ENCODE measurements at places on chromosomes 6 and 20.

- DNase-seq, result no peak
Measured at GRCh38 chr6:139494376-139494990, 120.0 kb upstream of the CITED2 start.

- DNase-seq, result no peak
Measured at GRCh38 chr6:16868968-16869367, 107.7 kb upstream of the ATXN1 start.

DNA sequence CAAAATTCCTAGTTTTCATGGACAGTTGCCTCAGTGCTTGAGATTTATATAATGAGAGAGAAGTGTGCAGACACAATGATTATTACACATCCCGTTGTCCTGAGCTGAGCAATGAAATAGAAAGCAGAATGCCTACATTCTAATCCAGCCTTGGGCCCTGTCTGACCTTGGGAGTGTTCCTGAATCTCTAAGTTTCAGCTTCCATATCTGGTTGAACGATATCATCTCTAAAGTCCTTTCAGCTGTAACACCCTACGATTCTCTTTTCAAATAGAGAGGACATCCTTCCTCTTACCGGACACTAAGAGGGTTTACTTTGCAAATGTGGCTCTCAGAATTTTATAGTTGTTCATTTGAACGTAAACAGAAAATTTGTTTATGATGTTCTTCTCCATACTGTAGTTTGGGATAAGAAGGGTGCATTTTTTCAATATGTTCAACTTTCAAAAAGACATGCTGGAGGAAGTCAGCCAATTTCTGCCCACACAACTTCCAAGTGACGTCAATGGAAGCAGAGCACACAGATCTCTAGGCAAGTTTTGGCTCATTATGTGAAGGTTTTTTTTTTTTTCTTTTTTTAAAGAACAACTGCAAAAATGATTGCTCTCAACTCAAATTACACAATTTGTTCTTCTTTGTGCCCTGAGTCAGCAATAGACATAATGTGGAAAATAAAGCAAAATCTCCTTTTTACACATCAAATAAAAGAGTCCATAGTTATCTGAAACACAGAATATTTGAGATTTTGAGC lies 50.4 kb downstream of the PDE7B start:
- peak; percentile 48 for DNase-seq

GRCh38 chr6:81694207-81694606 lies 58.3 kb downstream of the TENT5A start:
- no peak for DNase-seq

GRCh38 chr6:110467566-110468140 lies 8.8 kb downstream of the SLC22A16 start:
- DNase-seq, result peak; percentile 36

DNA sequence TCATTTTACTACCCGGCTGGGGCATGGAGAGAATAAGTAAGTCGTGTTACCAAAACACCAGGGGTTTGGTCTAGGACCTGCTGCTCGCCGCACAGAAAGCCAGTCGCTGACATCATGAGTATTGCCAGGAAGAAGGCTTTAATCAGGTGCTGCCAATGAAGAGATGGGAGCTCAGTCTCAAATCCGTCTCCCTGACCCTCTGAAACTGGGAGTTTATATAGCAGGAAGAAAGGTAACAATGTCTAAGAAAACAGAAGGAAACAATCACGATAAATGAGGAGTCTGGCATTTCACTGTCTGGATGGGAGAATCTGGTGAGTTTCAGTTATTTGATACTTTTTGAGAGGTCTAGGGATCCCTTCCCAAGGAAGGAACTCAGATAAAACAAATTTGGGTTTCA lies 437.9 kb upstream of the JARID2 start:
- no peak for DNase-seq

DNA sequence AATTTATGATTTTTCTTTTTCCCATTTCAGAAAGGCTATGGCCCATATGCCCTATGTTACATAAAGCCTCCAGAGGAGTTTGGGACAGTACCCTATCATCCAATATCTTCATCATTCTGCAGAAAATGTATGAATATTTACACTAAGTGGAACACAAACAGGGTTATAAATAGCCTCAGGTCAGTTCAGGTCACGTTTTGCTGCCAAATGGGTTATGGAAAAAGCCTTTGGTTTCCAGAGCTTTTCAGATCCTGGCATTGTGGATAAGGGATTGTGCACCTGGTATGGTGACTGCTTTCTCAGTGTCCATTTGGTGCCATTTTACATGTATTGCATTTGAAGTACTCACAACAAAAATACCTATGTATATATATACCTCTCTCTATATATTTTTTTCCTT lies 29.4 kb downstream of the UTRN start:
- no peak for DNase-seq

DNA sequence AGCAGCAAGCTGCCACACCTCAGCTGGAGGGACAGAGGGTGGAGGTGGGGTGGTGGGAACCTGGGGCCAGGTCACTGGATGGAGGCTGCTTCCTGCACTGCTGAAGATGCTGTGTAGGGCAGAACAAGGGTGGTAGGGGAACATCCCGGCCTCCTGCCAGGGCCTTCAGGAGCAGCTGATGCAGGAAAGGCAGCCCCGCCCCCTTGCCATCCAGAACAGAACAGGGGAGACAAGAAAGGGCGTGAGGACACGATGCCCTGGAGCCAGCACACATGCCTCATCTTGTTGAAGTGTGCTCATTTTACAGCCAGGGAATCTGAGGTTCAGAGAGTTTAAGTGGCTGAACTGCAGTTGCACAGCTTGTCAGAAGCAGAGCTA lies 43.1 kb upstream of the PHACTR3 start:
- no peak for DNase-seq

GRCh38 chr6:64081453-64081852 lies 445.9 kb downstream of the PHF3 start:
- no peak for DNase-seq

All from OCI-M1 (cell line).